ENCODE measurements at places on chromosomes 2 and 18. TPM values are rescaled to one million over a fixed set of nuclear protein-coding genes. Genes with fewer than 3 reads are reported as not detected.
A peak's percentile ranks its signal among the peaks of the same experiment; 100 is the strongest.

Gene CCDC141
- 251 TPM for total RNA-seq

DNA sequence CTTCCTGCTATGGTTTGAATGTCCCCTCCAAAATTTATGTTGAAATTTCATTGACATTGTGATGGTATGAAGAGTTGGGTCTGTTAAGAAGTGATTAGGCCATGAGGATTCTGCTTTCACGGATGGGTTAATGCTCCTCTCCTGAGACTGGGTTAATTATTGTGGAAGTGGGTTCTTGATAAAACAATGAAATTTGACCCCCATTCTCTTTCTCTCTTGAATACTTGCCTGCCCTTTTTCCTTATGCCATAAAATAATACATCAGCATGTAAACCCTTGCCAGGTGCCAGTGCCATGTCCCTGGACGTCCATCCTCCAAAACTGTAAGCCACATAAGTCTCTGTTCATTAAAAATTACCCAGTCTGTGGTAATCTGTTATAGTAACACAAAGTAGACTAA, 352.8 kb downstream of the LRRTM4 start:
- DNase-seq = no peak
- no peaks in the 10 kb centered on the region for H3K36me3 ChIP-seq
- H3K27ac ChIP-seq = no peak overlapping the region
- H3K4me3 ChIP-seq = no peak overlapping the region

GRCh38 chr18:1906421-1906820, 664.9 kb downstream of the METTL4 start:
- DNase-seq = no peak
- no peaks in the 10 kb centered on the region for H3K4me1 ChIP-seq
- no peaks in the 10 kb centered on the region for H3K27me3 ChIP-seq
- H3K4me3 ChIP-seq = no peak overlapping the region
- no peak overlapping the region for H3K27ac ChIP-seq

DNA sequence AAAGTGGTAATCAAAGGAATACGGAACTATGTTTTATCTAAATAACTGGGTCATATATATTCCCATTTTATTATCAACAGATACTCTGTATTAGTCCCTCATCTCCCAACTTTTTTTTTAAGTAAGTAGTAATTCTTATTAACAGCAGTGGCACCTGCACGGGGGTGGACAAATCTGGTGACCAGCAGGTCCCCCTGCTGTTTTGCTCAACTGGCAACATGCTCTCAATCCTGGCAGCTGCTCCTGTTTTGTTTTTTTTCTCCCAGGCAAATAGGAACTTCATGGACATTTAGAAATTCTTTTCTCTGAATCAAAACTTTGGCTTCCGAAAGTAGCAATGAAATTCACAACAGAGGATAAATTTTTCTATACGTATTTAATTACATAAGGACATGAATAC, 193.5 kb downstream of the SS18 start:
- H3K27ac ChIP-seq = no peak overlapping the region
- H3K4me3 ChIP-seq = no peak overlapping the region
- no peak for DNase-seq
- H3K27me3 ChIP-seq = no peaks in the 10 kb centered on the region

GRCh38 chr18:9091066-9091476, 11.4 kb upstream of the NDUFV2 start:
- H3K27me3 ChIP-seq = no peaks in the 10 kb centered on the region
- DNase-seq = no peak
- H3K4me3 ChIP-seq = no peak overlapping the region
- H3K27ac ChIP-seq = peak overlapping the region; percentile 19
- H3K36me3 ChIP-seq = no peaks in the 10 kb centered on the region

DNA sequence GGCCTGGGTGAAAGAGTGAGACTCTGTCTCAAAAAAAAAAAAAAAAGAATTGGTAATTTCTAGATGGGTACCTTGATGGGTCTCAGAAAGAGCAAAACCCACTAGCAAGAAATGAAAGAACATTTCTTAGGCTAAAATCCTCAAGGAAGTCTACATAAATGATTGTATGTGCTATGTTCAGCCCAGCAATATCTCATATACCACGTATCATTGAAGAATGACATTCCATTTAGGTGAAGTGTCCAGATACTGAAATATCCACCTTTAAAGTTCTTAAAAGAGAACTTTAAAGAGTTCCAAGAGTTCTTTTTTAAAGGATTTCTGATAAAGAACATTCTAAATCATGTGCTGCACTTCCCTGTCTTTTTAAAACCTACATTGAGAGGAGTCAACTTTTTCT, 19.2 kb downstream of the NRP2 start:
- H3K27ac ChIP-seq = no peak overlapping the region
- no peak for DNase-seq
- H3K36me3 ChIP-seq = no peaks in the 10 kb centered on the region
- no peak overlapping the region for H3K4me3 ChIP-seq

- peaks cover 41% of the 10 kb centered on the region for H3K36me3 ChIP-seq
- no peaks in the 10 kb centered on the region for H3K27me3 ChIP-seq
- no peak overlapping the region for H3K4me3 ChIP-seq
- H3K4me1 ChIP-seq = peaks cover 10% of the 10 kb centered on the region
These were observed 49.2 kb downstream of the PIKFYVE start for GRCh38 chr2:208315081-208315788.

Gene DNMT3A
- 10.6 TPM for total RNA-seq

GRCh38 chr2:162297925-162298552, 20.4 kb downstream of the IFIH1 start:
- no peaks in the 10 kb centered on the region for H3K4me1 ChIP-seq
- H3K4me3 ChIP-seq = no peak overlapping the region
- no peaks in the 10 kb centered on the region for H3K27me3 ChIP-seq
- no peak for DNase-seq

GRCh38 chr2:42930025-42930581, 137.7 kb upstream of the HAAO start:
- H3K27ac ChIP-seq = peak overlapping the region; percentile 90
- peaks cover 86% of the 10 kb centered on the region for H3K4me1 ChIP-seq
- DNase-seq = peak; percentile 80
- no peaks in the 10 kb centered on the region for H3K27me3 ChIP-seq
- H3K36me3 ChIP-seq = no peaks in the 10 kb centered on the region

DNA sequence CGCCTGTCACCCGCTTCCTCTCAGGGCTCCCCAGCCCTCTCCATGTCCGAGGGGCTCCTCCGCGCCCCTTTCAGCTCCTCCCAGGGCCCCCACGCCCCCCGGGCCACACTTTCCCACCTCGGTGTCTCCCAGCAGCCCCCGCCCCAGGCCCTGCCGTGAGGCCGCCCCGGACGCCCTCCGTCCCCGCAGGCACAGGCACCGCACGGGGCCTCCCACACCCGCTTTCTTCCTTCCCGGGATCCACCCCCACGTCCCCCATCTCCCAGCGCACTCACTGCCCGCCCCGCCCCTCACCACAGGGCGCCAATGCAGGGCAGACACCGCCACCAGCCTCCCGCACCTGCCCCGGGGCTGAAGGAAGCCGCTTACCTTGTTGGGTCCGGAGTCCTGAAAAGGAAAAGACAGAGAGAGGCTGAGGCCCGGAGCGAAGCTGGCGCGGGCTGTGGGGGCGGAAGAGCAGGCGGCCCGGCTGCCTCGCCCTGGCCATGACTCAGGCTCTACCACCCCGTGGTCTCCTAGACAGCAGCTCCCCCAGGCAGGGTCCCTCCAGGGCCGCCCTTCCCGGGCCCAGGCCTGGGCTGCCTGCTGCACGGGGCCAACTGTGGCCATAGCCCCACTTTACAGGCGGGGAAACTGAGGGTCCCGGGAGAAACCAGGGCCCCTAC, 37.7 kb downstream of the KIF1A start:
- H3K27ac ChIP-seq = no peak overlapping the region
- no peaks in the 10 kb centered on the region for H3K36me3 ChIP-seq
- no peak overlapping the region for H3K4me3 ChIP-seq
- H3K4me1 ChIP-seq = no peaks in the 10 kb centered on the region
- peaks cover 6% of the 10 kb centered on the region for H3K27me3 ChIP-seq
- DNase-seq = no peak

GRCh38 chr18:44826418-44827259, 146.0 kb downstream of the SETBP1 start:
- peaks cover 48% of the 10 kb centered on the region for H3K4me1 ChIP-seq
- no peaks in the 10 kb centered on the region for H3K27me3 ChIP-seq
- peak overlapping the region; percentile 71 for H3K27ac ChIP-seq
- no peaks in the 10 kb centered on the region for H3K36me3 ChIP-seq

Gene IL37
- not detected for total RNA-seq

GRCh38 chr2:2938481-2938880, 439.1 kb downstream of the EIPR1 start:
- no peaks in the 10 kb centered on the region for H3K27me3 ChIP-seq
- H3K4me1 ChIP-seq = no peaks in the 10 kb centered on the region
- DNase-seq = no peak
- H3K27ac ChIP-seq = no peak overlapping the region
- H3K36me3 ChIP-seq = no peaks in the 10 kb centered on the region

- no peaks in the 10 kb centered on the region for H3K27me3 ChIP-seq
- H3K27ac ChIP-seq = no peak overlapping the region
- no peak overlapping the region for H3K4me3 ChIP-seq
- DNase-seq = no peak
- H3K36me3 ChIP-seq = peaks cover 36% of the 10 kb centered on the region
- no peaks in the 10 kb centered on the region for H3K4me1 ChIP-seq
These were observed 41.5 kb downstream of the CWC22 start for GRCh38 chr2:179965291-179966258.

Gene SNED1
- total RNA-seq = 10.0 TPM

GRCh38 chr18:29171892-29172755, 995.2 kb upstream of the CDH2 start:
- no peak for DNase-seq
- H3K27me3 ChIP-seq = no peaks in the 10 kb centered on the region
- H3K36me3 ChIP-seq = no peaks in the 10 kb centered on the region

- H3K36me3 ChIP-seq = no peaks in the 10 kb centered on the region
- H3K27ac ChIP-seq = no peak overlapping the region
- DNase-seq = no peak
- no peaks in the 10 kb centered on the region for H3K27me3 ChIP-seq
- no peak overlapping the region for H3K4me3 ChIP-seq
These were observed 29.0 kb downstream of the HDLBP start for GRCh38 chr2:241286348-241287090.

DNA sequence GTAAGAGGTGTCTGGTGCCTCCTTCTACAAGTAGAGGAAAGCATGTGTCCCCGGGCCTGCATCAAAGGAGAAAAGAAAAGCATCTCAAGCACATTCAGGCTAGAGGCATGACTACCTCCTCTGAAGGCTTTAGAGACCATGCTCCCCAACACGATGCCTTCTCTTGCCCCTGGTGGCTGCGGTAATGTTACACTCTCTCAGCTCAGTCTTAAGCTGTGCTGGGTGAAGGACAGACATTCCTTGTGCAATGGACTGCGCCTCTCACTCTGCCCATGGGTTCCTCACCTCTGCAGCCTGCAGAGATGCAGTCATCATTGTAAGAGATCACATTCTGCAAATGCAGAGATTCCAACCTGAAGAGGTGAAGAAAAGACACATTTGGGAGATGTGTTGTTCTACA, 148.2 kb upstream of the HNRNPA3 start:
- no peaks in the 10 kb centered on the region for H3K4me1 ChIP-seq
- no peak overlapping the region for H3K4me3 ChIP-seq
- H3K27ac ChIP-seq = no peak overlapping the region
- H3K27me3 ChIP-seq = no peaks in the 10 kb centered on the region

- no peak overlapping the region for H3K27ac ChIP-seq
- H3K4me1 ChIP-seq = peaks cover 12% of the 10 kb centered on the region
- peak; percentile 29 for DNase-seq
- peaks cover 13% of the 10 kb centered on the region for H3K36me3 ChIP-seq
- H3K27me3 ChIP-seq = no peaks in the 10 kb centered on the region
- no peak overlapping the region for H3K4me3 ChIP-seq
These were observed 105.6 kb downstream of the PRPF40A start for GRCh38 chr2:152611458-152612231.

DNA sequence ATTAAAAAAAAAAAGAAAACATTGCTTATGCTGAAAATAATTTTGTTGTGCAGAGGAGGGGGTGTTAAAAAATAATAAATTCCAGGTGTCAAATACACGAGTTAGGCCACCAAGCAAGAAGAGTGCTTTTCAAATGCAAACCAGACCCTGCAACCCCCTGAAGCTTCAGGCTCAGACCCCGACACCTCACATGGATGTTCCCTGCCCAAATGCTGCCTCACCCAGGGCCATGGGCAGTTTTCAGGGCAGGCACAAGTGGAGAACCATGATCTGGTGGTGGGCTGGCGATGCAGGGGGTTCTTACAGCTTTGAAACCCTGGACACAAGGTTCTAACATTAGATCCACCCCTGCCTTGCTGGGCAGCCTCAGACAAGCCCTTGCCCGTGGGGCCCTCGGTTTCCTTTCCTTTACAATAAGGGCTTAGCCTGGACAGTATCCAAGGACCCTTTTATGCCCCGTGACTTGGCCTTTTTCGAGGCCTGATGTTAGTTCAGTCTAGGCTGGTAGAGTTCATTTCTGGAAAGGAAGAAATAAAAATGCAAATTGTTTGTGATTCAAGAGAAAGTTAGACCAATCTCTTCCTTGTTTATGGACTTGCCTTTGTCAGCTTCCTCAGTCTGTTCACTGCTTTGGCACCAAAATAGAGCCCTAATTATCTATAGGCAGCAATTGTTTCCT, 168.7 kb downstream of the DDX1 start:
- H3K4me3 ChIP-seq = no peak overlapping the region
- no peaks in the 10 kb centered on the region for H3K27me3 ChIP-seq
- no peaks in the 10 kb centered on the region for H3K36me3 ChIP-seq

Gene SULT1C2
- 0.65 TPM for total RNA-seq

Gene TMEM37
- total RNA-seq = 1.7 TPM

DNA sequence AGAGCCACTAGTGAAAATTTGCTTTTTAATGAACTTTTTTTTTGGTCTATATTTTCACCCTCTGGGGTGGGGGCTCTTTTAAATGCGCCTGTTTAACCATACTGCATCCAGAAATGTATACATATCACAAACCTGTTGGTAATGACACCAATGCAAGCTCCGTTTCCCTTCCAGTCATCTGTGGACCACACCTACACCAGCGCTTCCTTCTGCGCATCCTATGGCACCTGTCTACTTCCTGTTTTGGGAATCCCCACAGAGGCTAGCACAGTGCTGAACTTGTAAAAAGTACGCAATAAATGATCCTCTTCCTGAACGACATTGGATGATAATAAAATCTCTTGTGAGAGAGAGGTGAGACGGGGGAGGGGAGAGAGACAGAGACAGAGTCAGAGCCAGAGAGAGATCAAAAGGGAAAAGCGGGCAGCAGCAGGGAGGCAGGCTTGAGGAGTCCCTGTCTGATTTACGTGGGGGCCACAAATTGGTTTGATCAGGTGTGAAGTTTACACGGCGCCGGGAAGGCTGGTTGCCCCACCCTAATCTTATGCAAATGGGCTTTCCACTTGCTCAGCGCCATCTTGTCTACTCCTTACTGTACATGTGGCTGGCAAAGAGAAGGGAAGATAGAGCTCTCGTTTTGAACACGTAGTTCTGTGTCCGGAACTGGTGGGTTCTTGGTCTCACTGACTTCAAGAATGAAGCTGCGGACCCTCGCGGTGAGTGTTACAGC, 38.1 kb upstream of the SLC38A11 start:
- DNase-seq = no peak
- no peaks in the 10 kb centered on the region for H3K36me3 ChIP-seq
- no peak overlapping the region for H3K4me3 ChIP-seq
- peaks cover 9% of the 10 kb centered on the region for H3K4me1 ChIP-seq

Gene EN1
- not detected for total RNA-seq

DNA sequence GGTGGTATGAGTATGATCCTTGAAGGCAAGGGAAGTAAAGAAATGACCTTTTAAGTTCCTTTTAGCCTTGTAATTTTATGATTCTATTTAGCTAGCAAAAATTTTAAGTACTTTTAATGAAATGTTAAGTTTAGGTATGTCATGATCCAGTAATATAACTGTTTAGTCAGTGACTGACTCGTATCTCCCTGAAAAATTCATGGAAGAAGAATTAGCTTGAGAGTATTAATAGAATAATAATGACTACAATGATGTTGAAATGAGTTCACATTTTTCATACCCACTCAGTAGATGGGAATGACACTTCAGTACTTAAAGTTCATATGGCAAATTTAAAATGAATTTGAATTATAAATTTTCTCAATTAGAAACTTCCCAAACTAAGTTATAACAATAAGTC, 14.6 kb downstream of the RAB3GAP1 start:
- H3K27ac ChIP-seq = no peak overlapping the region
- no peaks in the 10 kb centered on the region for H3K4me1 ChIP-seq
- no peak for DNase-seq
- no peak overlapping the region for H3K4me3 ChIP-seq
